CD4-positive, alpha-beta T cell treated with Interleukin-21 for 1 hour (primary cell): ENCODE measurements at places on chromosomes 13 and 19.
A peak's percentile ranks its signal among the peaks of the same experiment; 100 is the strongest.

- no peak for DNase-seq
Measured at GRCh38 chr19:4267901-4268815, 10.9 kb upstream of the SHD start.

DNA sequence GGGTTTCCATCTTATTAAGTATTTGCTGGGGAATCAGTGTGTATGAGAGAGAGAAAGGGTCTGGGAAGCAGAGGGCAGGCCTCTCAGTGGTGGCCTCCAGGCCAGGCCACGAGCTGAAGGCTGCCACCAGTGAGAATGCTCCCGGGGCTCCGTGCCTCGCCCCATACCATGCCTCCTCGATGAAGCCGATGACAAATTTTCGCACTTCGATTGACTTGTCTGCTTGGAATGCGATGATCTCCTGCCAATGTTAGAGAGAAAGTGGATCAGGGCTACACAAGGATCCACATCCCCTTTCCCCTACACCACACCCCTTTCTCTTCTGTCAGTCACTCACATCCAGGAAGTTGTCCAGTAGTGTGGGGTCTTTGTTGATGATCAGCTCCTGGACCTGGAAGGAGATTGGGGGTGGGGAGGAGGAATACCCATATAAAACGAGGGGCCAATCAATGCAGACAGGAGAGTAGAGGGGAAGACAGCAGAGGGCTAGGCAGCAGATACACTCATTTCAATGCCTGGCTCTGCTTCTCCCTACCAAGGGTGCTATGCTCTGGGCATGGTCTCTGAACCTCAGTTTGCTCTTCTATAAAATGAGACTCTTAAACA, 10.7 kb downstream of the SYMPK start:
- DNase-seq: no peak

GRCh38 chr19:35483089-35483488, 7.2 kb downstream of the KRTDAP start:
- DNase-seq: no peak

- no peak for DNase-seq
Measured at GRCh38 chr13:96835546-96835945, 158.7 kb downstream of the OXGR1 start.

DNA sequence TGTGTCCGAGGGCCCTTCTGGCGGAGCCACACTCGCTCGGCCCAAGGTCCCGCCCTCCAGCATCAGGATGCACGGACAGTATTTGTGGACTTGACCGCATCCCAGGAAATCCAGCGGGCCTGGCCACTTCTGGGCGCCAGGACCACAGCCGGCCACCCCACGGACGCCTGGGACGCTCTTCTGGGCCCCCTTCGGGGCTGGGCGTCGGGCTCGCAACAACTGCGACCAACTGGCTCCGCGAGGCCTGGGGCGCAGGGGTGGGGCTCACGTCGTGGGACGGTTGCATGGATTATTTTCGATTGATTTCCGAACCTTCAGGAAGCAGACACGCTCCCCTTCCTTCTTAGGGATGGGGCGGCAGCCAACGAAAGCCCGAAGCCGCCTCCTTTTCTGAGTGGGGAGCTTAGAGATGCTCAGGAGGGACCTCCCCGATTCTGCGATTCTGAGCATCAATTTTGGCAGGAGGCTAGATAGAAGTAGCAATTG, 521 bp upstream of the NUP58 start:
- no peak for DNase-seq

GRCh38 chr13:25175431-25175830, 3.3 kb upstream of the AMER2 start:
- no peak for DNase-seq

DNA sequence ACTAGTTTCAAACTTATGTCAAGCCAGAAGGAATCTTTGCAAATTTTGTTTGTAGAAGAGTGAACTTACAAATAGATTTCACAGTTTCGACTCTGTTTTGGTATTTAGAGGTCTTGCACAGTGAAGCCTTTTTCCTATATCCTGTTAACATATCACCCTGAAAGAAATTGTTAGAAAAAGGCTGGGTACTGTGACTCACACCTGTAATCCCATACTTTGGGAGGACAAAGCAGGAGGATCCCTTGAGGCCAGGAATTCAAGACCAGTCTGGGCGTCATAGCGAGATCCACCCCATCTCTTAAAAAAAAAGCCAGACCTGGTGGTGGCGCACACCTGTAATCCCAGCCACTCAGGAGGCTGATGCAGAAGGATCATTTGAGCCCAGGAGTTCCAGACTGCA, 224.0 kb downstream of the GGACT start:
- no peak for DNase-seq

DNA sequence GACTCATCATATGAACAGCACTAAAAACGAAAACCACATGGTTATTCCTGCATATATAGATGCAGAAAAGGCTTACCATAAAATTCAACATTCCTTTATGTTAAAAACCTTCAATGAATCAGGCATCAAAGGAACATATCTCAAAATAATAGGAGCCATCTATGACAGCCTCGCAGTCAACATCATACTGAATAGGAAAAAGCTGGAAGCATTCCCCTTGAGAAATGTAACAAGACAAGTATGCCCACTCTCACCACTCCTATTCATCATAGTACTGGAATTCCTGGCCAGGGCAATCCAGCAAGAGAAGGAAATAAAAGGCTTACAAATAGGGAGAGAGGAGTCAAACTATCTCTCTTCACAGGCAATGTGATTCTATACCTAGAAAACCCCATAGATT, 179.6 kb upstream of the HTR2A start:
- no peak for DNase-seq

- no peak for DNase-seq
Measured at GRCh38 chr13:37340901-37341670, 235.6 kb upstream of the CSNK1A1L start.

DNA sequence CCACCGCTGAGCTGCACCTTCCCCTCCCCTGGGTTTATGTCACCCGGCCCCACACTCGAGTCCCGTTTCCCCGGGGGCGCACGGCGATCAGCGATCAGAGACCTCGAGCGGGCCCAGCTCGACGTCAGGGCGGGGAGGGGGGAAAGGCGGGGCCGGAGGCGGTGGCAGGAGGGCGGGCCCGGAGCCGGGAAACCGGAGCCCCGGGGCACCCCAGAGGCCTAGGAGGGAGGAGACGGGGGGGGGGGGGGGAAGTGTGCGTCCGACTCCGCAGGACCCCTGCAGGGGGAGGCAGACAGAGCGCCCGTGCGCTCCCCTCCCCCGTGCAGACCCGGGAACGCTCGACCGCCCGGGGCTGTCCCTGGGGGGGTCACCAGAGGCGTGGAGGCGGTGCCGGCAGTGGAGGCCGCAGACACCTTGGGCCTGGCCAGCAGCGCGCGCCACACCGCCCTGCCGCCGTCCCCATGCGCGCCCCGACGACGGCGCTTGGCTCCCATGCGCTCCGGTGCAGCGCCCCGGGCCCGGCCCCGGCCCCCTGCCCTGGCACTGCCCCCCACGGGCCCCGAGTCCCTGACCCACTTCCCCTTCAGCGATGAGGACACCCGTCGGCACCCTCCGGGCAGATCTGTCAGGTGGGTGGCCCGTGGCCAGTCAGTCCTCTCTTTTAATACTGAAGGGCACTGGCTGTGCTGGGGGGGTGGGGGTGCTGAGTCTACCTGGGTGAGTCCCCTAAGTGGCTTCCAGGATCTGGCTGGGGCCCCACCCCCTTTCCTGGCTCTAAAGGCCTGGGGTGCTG, 11.8 kb downstream of the PDE4A start:
- DNase-seq: peak; percentile 86
